ENCODE measurements at places on chromosomes 2 and 18. TPM values are rescaled to one million over a fixed set of nuclear protein-coding genes. Genes with fewer than 3 reads are reported as not detected.

DNA sequence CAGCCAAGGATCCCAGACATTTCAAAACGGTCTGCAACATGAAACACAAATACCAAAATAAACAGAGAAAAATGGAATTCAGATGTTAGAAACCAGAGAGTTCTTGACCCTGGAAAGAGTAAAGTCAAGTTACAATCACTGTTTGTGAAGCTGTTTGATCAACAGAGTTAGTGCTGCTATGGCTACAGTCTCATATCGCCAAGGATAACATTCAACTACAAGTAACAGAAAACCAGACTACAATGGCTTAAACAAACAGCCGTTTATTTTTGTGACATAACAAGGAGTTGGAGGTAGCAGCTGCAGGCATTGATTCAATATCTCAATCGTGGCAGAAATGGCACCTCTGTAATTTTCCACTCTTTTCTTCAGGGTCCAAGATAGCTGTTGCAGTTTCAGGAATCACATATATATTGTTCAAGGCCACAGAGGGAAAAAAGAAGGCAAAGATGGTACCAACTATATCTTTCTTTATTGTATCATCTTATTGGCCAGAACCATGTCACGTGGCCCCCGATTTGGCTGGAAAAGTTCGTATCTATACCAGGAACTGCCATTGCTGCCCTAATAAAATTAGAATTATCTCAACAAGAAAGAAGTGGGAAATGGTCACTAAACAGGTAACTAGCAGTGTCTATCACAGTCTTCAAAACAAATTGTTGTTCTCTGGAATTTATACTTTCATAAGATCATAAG is 17.7 kb upstream of the HNRNPLL start:
- no peak for ATAC-seq

DNA sequence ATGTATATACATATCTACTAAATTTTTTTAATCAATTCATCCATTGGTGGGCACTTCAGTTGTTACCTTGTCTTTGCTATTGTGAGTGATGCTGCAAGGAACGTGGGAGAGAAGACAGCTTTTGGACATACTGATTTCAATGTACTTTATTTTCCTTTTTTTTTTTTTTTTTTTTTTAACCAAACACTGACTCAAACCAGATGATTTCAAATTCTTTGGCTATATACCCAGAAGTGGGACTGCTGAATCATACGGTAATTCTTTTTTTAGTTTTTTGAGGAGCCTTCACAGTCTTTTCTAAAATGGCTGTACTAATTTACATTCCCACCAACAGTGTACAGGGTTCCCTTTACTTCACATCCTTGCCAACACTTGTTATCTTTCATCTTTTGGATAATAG is 204.7 kb downstream of the INSIG2 start:
- ATAC-seq = no peak

DNA sequence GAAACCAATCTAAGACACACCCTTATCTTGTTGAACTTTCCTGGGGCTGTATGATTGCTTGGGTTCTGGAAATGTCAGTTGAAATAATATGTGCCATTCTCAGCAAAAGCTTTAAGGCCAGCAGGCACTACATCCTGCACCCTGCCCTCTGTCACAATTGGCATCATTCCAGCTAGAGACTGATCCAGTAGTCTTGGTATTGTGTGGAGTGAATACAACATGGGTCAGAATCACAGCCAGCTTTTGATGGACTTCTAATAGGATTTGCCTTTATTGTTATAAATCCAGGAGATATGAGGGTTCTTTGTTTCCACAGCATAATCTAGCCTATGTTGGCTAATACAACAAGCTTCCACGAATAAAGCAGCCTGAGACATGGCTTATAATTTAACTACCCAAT is 617.0 kb upstream of the CDH2 start:
- no peak for ATAC-seq

DNA sequence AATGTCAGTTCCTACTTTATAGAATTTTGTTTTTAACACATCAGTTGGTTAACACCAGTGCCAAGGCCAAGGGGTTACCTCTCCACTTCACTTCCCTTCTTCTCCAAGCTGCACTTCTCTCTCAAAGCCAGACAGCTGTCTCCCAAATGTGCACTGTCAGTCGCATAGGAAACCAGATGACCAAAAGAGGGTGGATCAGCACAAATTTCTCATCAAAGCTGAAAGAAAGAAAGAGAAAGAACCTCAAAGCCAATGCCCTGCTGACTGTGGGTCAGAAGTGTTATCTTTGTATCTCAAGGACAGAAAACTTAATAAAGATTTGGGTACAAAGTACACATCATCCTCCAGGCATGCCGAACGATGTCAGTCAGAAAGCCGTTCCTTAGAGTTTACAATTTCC is 32.2 kb downstream of the SPATS2L start:
- no peak for ATAC-seq

DNA sequence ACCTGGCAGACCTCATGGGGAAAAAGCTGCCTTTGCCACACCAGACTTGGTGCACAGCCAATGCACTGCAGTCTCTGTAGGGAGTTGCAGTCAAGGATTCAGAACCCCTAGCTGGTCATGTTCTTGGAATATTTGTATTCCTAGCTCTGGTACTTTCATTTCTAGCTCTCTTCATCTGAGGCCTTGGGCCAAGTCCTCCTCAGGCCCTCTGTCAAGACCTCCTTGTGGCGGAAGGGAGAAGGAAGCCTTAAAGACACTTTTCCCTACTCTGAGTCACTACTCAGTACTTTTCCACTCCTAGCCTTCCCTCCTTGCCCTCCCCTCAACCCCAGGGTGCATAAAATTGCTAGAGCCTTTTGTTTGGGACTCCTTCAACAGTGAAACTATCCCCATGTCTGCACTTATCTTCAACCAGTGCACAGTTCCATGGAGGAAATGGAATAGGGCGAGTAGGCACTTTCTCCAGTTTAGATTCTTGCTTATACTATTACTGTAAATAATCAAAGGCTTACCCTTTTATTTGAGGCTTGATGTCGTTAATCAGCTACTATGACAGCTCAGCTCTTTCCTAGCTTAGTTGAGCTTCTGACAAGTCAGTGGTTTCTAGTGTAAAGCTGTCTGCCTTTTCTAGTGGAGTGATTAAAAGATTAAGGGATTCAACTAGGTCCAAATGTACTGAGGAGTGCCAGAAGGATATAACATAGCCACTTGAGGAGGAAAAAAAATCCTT is 15.8 kb downstream of the M1AP start:
- ATAC-seq = peak; percentile 89

DNA sequence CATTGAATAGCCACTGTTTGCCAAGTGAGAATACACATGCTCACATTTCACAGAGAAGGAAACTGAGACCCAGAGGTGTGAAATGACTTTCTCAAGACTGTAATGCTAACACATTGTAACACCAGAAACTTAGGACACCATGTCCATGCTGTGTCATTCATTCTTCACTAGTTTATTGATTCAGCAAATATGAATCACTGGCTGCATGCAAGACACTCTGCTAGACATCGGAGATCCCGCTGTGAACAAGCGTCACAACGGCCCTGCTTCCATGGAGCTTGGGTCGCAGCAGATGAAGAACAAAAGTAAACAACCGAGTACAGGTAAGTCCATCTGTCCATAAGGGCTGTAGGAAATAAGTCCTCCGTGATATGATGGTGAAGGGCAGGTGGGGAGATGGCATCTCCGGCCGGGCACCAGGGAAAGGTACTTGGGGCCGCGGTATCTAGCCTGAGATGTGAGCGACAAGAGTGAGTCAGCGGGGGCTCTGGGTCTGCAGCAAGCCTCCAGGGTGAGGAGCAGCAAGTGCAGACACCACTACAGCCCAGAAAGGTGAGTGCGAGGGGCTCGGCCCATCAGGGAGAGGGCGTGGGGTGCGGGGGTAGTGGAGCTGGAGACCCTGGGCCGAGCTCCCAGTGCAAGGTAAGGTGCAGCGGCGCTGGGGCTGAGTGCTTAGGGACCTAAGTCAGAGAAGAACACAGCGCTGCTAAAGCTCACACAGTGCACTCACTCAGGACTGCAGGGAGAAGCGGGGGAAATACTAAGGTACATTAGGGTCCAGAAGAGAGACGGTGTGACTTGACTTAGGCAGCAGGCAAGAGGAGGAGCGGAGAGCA is 391.2 kb downstream of the FBXO15 start:
- peak; percentile 17 for ATAC-seq

The TPGS2 gene
- 61.6 TPM for total RNA-seq

The CRACDL gene
- total RNA-seq = 6.6 TPM

DNA sequence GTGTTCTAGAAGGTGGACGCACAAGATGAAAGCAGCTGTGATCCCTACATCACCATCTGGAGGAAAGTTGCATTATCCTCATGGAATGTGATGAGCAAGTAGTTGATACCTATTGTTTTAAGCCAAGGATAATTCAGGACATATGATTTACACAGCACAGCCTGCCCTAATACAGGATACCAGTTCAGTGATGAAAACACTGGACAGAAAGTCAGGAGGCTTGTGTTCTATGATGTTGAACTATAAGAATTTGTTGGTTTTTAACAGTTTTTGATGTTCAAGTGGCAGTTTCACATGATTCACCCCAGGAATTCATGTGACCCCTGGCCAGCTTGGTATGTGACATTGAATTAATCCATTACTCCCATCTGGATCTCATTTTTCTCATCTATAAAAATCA is 6.2 kb upstream of the CHST10 start:
- no peak for ATAC-seq

- ATAC-seq = no peak
Observed at GRCh38 chr2:218296200-218296599, 3.9 kb upstream of the TMBIM1 start.

GRCh38 chr2:13197248-13197647 is 480.5 kb downstream of the TRIB2 start:
- no peak for ATAC-seq

The VRK2 gene
- total RNA-seq = 32.6 TPM

The ZEB2 gene
- 6.5 TPM for total RNA-seq

The AGXT gene
- total RNA-seq = not detected

The CHRND gene
- not detected for total RNA-seq

DNA sequence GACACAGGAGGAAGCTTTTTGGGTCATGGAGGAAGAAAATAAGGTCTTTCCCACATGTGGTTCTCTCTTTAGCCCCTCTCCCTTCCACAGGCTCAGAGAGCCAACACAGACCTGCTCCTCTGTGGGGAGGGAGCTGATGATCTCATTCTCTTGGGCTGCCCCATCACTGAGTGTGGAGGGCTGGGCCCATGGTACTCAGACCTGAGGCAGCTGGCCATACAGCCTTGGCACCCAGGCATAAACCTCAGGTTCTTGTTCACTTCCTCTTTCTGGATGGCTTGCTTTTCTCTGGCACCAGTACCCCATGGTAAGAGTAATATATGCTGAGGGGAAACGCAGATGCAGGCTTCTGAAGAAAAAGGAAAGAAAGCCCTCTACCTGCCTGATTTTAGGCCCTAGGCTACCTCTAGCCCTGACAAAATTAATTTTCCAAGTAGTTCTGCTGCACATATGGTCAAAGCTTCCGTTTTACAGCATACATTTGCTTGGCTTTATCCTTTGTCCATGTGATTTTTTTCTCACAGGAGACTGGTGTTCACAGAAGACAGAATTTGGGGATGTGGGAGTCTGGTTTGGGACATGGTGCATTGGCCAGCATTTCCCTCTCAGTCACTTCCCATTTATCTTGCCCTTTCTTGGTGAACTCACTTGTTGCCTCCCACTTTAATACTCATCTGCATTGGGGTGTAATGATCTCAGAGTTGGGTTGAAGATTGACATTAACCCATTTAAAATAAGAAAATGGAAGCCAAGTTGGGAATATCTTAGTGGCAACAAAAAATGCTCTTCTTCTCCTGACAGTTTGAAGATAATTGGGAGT is 11.1 kb downstream of the DHRS9 start:
- peak; percentile 75 for ATAC-seq

The TMEM87B gene
- 18.7 TPM for total RNA-seq

- no peak for ATAC-seq
Observed at GRCh38 chr2:179247318-179248023, 17.2 kb downstream of the SESTD1 start.

The B3GNT7 gene
- 5.5 TPM for total RNA-seq

- ATAC-seq = no peak
Observed at GRCh38 chr18:41829647-41830516, 125.2 kb upstream of the PIK3C3 start.

The CNTNAP5 gene
- not detected for total RNA-seq

DNA sequence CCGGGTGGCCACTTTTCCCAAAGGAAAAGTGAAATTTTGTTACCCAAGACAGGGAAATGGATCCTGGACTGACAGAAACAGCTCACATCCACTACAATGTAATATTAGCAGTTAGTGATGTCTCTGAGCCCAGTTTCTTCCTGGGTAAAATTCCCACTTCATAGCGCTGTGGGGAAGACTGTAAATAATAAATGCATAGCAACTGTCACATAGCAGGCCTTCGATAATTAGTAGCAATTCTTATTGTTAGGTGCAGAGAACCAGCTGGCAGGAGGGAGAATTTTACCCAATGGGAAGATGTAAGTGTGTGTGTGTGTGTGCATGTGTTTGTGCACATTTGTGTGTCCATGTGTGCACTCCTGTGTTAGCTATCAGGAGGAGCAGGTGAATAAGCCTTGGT is 221.5 kb downstream of the SLC4A3 start:
- no peak for ATAC-seq

DNA sequence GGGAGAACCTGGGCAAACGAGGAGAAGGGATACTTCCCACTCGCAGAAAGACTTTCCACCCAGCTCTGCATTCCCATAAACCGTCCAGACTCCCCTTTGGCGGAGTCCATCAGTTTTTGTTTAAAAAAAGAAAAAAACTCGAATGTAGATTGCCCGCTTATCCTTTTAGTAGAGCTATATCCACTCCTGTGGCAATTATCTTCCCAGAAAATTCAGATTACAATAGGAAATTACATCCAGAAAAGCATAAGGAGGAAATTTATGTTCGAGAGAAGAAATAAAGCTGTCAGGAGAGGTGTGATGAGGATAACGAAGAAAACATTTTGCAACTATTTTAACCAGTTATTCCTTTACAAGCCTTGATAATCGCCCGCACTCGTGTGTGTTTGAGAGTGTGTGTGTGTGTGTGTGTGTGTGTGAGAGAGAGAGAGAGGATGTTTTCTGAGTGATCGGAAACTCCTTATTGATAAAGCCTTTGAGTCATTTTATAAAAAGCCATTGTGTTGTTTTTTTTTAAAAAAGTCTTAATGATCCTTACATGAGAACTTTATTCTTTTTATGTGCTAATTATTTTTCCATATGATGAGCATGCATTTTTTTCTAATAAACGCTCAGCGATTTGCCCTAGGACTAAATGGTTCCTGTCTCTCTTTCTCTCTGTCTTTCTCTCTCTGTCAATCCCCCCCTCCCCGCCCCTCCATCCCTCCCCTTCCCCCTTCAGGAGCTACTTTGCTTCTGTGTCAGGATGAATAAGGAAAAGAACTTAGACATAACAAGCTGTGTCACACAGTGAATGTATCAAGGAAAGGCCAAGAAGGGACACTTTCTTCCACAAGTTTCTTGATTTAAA is 1.1 kb upstream of the PPP3R1 start:
- ATAC-seq = no peak

DNA sequence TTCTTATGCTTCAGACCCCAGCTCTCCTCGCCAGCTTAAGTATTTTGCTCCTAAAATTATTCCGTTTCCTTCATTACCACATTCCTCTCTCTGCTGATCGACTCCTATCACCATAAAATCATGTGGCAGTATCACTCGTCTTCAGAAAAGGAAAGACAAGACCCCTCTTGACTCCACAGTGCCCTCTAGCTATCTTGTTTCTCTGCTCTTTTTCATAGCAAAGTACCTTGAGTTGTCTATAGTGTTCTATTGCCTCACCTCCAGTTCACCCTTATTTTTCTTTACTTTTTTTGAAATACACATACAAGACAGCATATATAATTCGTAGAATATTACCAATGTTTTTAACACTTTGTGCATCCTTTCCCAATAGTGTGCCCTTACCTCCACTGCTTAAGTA is 273.2 kb upstream of the SIX3 start:
- no peak for ATAC-seq

Measured in esophagus mucosa (tissue), 1 donor.